Caco-2 (cell line): ENCODE measurements at places on chromosomes 7 and 10.
A peak's percentile ranks its signal among the peaks of the same experiment; 100 is the strongest.

- DNase-seq: no peak
Measured at GRCh38 chr7:131124001-131124629, 203.6 kb upstream of the MKLN1 start.

GRCh38 chr7:142813226-142813625 lies 41.6 kb upstream of the EPHB6 start:
- peak; percentile 83 for DNase-seq

GRCh38 chr7:77441046-77441445 lies 24.9 kb upstream of the GSAP start:
- no peak for DNase-seq

DNA sequence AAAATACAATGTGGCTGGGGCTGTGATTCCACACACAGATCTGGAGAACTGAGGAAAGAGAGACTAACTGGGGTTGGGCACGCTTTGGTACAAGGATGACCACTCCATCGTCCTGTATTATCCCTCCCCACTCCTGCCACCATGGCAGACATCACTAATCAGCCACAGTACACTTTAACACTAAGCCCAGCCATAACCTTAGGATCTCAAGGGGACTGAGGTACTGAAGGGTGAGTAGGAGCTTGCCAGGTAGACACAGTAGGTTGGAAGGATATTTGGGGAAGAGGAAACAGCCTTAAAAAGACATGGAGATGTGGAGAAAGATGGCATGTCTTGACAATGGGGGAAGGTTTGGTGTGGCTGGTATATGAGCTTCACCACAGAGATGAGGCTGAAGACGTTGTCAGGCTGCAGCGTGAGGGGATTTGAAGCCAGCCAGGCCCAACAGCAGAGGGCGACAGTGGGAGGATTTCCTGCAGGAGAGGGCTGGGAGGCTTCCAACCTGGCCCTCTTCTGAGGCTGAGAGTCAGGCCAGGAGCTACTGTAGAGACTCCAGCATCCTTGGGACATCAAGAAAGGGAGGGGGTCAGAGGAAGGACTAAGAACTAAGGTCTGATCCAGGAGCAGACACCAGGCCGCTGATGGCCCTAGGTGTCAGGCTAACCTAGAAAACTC lies 58.6 kb upstream of the COL13A1 start:
- peak; percentile 57 for DNase-seq

- no peak for DNase-seq
Measured at GRCh38 chr10:34240039-34240438, 575.1 kb downstream of the PARD3 start.

DNA sequence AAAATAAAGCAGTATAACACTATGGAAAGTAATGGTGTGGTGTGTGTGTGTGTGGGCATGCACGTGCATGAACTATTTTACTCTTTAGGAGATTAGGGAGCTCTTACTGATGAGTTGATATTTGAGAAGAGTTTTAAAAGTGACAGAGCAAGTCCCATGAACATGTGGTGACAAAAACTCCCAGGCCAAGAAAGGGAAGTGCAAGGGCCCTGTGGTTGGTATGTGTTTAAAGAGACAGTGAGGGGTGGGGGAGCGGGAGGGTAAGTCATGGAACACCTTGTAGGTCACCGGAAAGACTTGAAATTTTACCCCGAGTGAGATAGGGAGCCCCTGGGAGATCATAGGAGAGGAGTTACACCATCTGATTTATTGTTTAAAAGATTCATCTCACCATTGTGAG lies 63.3 kb downstream of the AKR1B1 start:
- no peak for DNase-seq
